ENCODE measurements at places on chromosomes 16 and 17. TPM values are rescaled to one million over a fixed set of nuclear protein-coding genes. Genes with fewer than 3 reads are reported as not detected.

DNA sequence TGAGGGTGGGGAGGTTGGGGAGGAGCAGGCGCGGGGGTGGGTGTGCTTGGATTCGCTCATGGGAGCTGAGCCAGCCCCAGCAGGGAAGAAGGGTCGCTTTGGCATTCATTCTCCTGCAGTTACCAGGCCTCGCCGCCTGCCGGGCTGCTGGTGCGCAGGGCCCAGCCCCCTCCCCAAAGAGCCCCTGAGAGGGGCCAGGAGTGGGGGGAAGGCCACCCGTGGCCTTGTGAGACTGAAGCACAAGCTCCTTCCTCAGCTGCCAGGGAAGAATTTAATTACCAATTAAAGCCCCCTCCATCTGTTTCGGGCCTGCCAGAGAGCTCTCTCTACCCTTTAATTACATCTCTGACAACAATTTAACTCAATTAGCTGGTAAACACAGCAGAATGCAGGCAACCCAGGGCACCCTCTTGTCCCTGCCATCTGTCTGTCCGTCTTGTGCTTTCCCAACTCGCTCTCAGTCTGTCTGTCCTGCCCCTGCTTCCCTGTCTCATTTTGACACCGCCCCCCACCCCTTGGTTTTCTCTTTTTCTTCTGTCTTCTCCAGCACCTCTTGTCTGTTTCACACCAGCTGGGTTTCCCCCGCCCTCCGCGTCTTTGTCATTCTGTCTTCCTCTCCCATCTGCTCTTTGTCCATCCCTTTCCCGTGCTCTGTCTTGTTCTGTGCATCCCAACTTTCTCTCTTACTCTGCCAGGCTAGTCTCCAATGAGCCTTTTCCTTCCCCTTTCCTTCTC, 32.7 kb downstream of the CDK5RAP3 start:
- no peak for DNase-seq

DNA sequence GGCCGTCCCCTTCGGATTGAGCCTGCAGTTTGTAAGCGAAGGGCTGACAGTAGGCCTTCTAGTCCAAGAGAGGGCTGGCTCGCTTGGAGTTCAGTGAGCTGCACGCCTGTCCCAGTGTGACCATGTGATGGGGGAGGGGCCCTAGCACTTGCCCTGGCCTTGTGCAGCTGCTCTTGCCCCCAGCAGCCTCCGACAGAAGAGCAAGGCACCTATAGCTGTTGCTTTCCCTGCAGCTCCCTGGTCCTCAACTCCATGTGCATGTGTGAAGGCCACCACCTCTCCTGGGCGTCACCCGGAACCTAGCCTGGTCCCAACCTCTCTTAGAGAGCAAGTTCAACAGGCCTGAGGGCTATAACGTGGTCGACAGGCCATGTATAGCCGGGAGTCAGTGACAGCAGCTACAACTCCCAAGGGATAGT, 5.6 kb downstream of the SPHK1 start:
- DNase-seq: no peak

DNA sequence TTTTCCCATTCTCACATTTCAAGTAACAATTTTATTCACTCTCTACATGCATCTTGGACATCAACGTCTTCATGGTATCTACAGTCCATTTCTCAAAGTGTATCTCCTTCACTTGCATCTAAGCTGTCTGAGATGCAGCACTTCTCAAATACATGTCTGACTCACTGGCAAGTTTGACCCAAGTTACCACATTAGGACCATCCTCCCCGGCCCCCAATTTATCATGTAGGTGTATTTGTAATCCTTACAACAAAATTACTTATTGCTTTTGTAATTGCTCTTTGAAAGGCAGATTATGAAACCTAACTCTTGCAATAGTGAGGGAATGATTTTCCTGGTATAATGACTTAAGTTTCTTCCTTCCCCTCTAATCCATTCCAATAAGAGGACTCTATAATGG, 28.9 kb upstream of the ULK2 start:
- no peak for DNase-seq

DNA sequence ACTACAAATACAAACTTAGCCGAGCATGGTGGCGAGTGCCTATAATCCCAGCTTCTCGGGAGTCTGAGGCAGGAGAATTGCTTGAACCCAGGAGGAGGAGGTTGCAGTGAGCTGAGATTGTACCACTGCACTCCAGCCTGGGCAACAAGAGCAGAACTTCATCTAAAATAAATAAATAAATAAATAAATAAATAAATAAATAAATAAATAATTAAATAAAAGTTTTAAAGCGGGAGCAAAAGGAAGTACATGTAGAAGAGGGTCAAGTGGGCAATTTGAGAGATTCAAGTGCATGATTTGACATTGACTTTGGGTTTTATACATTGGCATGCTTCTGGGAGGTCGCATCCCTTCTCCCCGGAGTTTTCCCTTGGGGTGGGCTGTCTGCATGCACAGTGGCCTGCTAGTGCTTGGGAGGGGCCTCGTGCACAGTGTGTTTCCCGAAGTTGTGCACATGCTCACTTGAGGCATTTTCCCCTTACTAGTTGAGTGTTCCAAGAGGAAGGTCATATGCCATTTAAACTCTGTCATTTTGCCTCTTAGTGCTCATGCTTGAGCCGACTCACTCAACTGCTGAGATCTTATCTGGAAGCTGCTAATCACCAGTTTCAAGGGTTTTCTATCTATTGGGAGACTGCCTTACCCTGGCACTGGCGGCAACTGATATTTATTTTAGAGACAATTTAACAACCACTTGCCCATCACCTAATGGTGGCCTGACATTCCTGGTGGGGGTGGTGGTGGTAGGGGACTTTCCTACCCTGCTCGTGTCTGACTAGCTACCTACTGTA, 193.2 kb upstream of the MPHOSPH6 start:
- DNase-seq: no peak

- DNase-seq: no peak
Measured at GRCh38 chr16:89924297-89924924, 1.3 kb downstream of the TUBB3 start.

GRCh38 chr16:55613613-55614335, 42.0 kb upstream of the SLC6A2 start:
- DNase-seq: no peak

- no peak for DNase-seq
Measured at GRCh38 chr17:7248796-7249195, 2.7 kb downstream of the CTDNEP1 start.

DNA sequence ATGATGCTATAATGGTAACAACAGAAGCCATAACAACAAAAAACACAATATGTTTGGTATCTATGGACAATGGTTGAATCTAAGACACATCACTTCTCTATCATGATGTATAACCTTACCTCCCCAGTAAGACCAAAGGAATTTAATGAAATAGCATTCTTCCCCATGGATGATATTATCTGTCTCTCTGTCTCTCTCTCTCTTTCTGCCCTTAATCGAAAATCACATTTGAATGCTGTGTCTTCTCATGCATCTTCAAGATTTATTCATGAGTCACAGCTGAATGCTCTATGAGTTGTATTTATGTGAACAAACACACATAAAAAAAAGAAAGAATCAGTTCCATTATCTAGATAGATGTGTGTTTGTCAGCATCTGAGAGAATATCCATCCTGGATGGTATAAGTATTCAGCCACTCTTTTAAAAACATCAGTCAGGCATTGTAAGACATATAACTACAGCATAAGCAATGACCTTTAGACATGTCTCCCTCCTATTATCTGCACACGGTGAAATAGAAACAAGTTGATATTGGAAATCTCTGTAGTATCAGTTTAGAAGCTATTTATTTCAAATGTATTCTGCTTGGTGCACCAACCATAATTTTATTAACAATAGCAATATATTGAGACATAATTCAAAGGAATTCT, 433.3 kb downstream of the TOX3 start:
- no peak for DNase-seq

GRCh38 chr17:50277357-50277754, 3.1 kb downstream of the TMEM92 start:
- no peak for DNase-seq

DNA sequence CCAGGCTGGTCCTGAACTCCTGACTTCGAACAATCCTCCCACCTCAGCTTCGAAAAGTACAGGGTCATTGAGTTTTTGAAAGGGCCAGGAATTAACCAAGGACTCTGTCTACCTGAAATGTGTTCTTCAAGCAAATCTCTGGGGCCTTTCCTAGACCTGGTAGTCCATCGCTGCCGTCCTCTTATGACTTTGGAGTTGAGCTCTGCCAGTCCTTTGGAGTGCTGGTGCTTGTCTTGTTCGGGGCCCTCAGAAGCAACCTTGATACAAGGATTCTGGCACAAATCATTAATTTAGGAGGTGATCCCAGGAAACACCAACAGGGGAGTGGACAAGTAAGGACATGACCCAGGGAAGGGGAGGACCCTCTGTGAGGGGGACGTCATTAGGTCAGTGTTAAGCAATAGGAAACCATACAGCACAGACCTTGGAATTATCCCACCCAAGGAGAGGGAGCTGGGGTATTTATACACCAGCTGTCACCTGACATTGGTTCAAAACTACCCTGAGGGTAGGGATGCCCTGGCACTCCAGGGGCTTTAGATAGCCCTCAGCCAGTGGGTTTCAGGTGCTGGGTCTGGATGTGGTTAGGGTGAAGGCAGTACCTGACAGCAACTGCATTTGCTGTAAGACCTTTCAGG, 187.2 kb downstream of the FOXL1 start:
- DNase-seq: no peak

DNA sequence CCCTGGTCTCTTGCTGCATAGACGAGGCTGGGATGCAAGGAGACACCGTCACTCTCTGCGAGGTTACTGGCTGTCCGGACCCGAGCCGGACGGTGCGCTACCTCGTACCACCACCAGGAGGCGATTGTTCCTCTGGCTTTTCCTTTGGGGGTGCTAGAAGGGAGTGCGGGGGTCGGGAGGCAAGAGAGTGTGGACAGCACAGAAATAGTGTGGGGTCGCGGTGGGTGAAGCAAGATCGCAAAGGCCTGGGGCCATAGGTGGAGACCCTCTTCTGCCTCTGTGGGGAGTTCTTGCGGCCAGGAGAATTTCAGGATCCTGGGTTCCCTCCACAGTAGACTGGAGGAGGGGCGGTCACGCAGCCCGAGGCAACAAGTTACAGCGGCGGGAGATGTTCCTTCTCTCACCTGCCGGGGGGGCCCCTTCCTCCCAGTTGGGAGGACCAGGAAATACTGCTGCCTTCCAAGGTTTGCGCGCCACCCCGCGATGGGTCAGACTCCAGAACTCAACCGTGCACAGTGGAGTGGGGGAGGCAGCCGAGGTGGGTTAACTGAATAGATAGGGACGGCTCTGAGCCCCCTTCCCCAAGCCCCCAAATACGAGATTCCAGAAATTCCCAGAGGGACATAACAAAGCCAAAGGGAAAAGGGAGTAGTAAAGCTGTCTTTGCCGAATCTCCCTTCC, 6.9 kb downstream of the PHOSPHO1 start:
- DNase-seq: peak; percentile 66

DNA sequence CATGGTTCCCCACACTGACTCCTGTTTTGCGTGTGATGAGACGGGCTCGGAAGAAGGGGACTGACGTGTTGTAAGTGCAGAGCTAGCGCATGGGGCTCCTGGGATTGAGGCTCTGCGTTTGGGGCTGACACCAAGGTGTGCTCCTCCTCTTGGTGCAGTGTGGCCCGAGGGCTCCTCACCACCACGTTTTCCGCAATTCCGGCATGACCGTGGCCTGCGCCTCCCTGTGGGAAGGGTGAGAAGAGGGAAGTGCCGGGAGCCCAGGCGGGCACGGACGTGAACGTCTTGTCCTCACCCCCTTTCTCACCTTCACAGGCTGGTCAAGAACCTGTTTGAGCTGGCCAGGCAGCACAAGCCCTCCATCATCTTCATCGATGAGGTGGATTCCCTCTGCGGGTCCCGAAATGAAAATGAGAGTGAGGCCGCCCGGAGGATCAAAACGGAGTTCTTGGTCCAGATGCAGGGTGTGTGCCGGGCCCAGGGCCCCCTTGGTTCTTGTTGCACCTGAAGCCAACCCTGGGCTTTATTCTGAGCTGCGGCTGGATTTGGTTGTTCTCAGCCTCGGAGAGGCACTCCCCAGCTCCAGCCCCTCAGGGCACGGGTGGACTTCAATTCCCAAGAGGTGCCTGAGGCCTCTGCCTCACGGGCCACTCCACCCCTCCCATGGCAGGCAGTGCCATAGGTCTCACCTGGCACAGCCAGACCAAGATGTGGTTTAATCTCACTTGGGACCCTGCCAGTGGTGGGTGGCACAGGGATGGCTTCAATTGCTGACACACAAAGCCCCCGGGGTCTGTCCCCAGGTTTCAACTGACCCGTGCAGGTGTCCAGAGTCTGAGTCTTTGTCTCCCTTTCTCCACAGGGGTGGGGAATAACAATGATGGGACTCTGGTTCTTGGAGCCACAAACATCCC, 8.9 kb downstream of the VPS4A start:
- DNase-seq: peak; percentile 42

- no peak for DNase-seq
Measured at GRCh38 chr17:68403122-68403521, 54.2 kb downstream of the WIPI1 start.

KRT31 gene
- not detected for total RNA-seq

EPN2 gene
- 7.0 TPM for total RNA-seq

NPIPB9 gene
- total RNA-seq: 0.64 TPM

CCL18 gene
- 0.64 TPM for total RNA-seq

GRAPL gene
- total RNA-seq: 0.68 TPM

CLEC18C gene
- 0.10 TPM for total RNA-seq

TPSG1 gene
- total RNA-seq: not detected

LGALS9B gene
- total RNA-seq: not detected

EPX gene
- total RNA-seq: not detected

TGFB1I1 gene
- total RNA-seq: 4.8 TPM

TIMP2 gene
- 24.6 TPM for total RNA-seq

ADAM11 gene
- total RNA-seq: not detected

Measured in right lobe of liver (tissue), 6 donors.